ENCODE measurements at places on chromosomes 16 and 17. TPM values are rescaled to one million over a fixed set of nuclear protein-coding genes. Genes with fewer than 3 reads are reported as not detected.

- no peak overlapping the region for H3K4me3 ChIP-seq
- no peak overlapping the region for H3K27ac ChIP-seq
- no peaks in the 10 kb centered on the region for H3K36me3 ChIP-seq
- H3K27me3 ChIP-seq, result no peaks in the 10 kb centered on the region
- no peak for DNase-seq
- no peaks in the 10 kb centered on the region for H3K4me1 ChIP-seq
Observed at GRCh38 chr17:69078864-69079263, 18.1 kb upstream of the ABCA9 start.

The STH gene
- not detected for total RNA-seq

DNA sequence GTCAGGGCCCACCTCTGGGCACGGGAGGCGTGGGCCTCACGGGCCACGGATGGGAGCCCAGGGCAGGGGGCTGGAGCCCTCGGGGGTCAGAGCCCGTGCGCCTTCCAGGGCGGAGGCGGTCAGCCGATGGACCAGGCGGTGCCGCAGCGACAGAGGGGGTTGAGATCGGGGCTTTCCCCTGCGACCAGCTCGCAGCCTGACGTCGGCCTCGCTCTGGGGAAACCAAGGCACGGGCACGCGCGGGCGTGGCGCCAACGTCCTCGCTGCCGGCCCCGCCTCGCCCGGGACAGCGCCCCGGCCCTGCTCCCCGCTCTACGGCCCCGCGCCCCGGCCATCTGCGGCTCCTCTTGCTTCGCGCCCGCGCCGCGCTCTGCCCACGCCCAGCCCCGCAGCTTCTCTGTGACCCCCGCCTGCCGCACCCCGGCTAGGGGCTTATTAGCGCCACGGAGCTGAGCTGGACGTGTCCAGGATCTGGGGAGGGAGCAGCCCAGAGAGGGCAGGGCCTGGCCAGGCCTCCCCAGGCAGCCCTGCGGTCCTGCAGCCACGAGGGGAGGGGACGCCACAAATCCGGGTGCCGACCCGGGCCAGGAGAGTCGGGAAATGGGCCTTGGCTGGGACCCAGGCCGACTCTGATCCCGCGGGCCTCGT lies 13.5 kb downstream of the ACTG1 start:
- no peak for DNase-seq
- H3K4me3 ChIP-seq, result no peak overlapping the region
- H3K27ac ChIP-seq, result no peak overlapping the region
- no peaks in the 10 kb centered on the region for H3K27me3 ChIP-seq
- no peaks in the 10 kb centered on the region for H3K36me3 ChIP-seq

The UBN1 gene
- total RNA-seq, result 56.9 TPM

The ZG16 gene
- not detected for total RNA-seq

- DNase-seq, result no peak
- H3K4me1 ChIP-seq, result peaks cover 20% of the 10 kb centered on the region
- no peaks in the 10 kb centered on the region for H3K36me3 ChIP-seq
Observed at GRCh38 chr17:64540118-64540776, 33.5 kb downstream of the CEP95 start.

The CCL2 gene
- total RNA-seq, result 41.8 TPM

The AIPL1 gene
- total RNA-seq, result not detected

The GAS2L2 gene
- total RNA-seq, result not detected

The CBFA2T3 gene
- 8.7 TPM for total RNA-seq

GRCh38 chr16:72645538-72645937 lies 402.4 kb downstream of the ZFHX3 start:
- no peak overlapping the region for H3K27ac ChIP-seq
- no peaks in the 10 kb centered on the region for H3K4me1 ChIP-seq
- H3K36me3 ChIP-seq, result no peaks in the 10 kb centered on the region
- H3K27me3 ChIP-seq, result no peaks in the 10 kb centered on the region

- peaks cover 14% of the 10 kb centered on the region for H3K4me1 ChIP-seq
- no peak for DNase-seq
- H3K27me3 ChIP-seq, result no peaks in the 10 kb centered on the region
- H3K4me3 ChIP-seq, result peak overlapping the region; percentile 85
Observed at GRCh38 chr16:69329369-69330285, 761 bp downstream of the PDF start.

The CD2BP2 gene
- 32.9 TPM for total RNA-seq

DNA sequence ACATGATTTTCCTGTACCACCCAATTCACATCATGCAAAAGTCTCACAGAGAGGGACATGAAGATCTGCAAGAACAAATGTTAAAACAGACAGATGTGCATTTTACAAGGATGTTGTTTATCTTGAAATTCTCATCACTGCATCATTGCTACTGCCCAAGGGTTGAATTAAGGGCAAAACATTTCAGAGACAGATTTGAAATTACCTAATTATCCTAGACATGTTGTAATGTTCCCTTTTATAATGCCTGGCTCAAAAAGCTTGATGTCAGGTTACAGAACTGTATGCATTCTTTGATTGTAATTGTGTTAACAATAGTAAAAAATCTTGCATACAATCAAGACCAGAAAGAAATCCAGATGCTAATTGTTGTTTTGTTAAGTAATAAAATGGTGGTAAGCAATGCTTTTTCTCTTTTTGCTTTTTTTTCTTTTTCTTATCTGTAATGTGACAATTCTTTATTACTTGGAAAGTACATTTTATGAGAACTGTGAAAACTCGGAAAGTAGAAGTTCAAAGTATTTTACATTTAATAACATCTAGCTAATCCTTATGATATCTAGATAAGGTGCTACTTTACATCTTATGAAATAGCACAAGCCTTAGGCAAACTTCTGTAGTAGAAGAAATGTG lies 3.6 kb upstream of the DUSP14 start:
- no peak overlapping the region for H3K4me3 ChIP-seq
- H3K27ac ChIP-seq, result no peak overlapping the region
- H3K36me3 ChIP-seq, result no peaks in the 10 kb centered on the region
- H3K27me3 ChIP-seq, result no peaks in the 10 kb centered on the region

DNA sequence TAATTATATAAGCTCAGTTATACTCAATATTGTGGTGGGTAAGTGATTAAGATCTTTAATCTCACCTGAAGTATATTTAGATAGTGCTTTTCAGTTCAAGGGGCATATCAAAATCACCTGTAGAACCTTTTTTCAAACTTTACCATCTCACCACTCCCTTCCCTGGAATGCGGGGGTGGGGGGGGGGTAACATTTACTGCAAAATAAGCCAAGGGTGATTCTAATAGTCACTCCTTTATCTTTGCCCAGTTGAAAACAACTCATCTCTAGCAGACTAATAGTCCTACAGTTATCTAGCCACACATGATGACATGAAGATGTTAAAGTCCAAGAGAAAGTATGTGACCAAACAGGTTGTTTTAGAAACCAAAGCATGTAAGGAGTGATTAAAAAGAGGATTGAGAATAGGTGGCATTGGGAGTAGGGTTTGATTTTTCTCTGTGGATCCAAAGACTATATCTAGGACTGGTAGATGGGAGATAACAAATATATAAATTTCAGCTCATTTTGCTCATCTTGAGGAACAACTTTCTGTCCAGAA lies 21.5 kb downstream of the LPCAT2 start:
- DNase-seq, result no peak
- H3K4me1 ChIP-seq, result no peaks in the 10 kb centered on the region
- H3K27me3 ChIP-seq, result no peaks in the 10 kb centered on the region
- H3K27ac ChIP-seq, result no peak overlapping the region
- H3K36me3 ChIP-seq, result no peaks in the 10 kb centered on the region

GRCh38 chr16:20318006-20318405 lies 9.3 kb downstream of the GP2 start:
- H3K36me3 ChIP-seq, result no peaks in the 10 kb centered on the region
- no peak overlapping the region for H3K4me3 ChIP-seq
- H3K27ac ChIP-seq, result no peak overlapping the region

The ABCC11 gene
- 1.5 TPM for total RNA-seq

The SLC38A8 gene
- total RNA-seq, result not detected

DNA sequence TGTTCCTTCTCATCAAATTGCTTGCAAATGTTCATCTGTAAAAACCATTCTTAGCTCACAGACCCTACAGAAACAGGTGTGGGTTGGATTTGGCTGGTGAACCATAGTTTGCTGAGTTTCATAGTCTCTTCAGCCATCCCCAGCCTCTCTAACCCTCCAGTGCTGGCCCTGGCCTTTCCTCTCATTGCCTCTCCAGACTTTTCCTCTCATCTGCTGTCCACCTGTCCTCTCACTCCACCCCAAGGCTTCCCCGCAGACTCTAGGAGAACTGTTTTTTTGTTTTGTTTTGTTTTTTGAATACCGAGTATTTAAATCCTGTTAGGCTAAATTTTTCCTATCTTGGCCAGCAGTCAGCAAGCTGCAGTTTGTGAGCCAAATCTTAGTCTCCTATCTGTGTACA lies 41.1 kb downstream of the MEOX1 start:
- H3K4me1 ChIP-seq, result no peaks in the 10 kb centered on the region
- no peak overlapping the region for H3K27ac ChIP-seq
- no peak for DNase-seq
- no peak overlapping the region for H3K4me3 ChIP-seq

GRCh38 chr16:12110361-12111107 lies 134.0 kb downstream of the SNX29 start:
- H3K27me3 ChIP-seq, result no peaks in the 10 kb centered on the region
- no peak overlapping the region for H3K4me3 ChIP-seq
- H3K4me1 ChIP-seq, result no peaks in the 10 kb centered on the region
- no peak overlapping the region for H3K27ac ChIP-seq

The APOBR gene
- total RNA-seq, result 3.4 TPM

GRCh38 chr17:73787076-73788059 lies 143.1 kb upstream of the SDK2 start:
- peaks cover 6% of the 10 kb centered on the region for H3K27me3 ChIP-seq
- H3K4me3 ChIP-seq, result no peak overlapping the region
- H3K27ac ChIP-seq, result no peak overlapping the region
- DNase-seq, result no peak

GRCh38 chr17:17692353-17693252 lies 11.3 kb downstream of the RAI1 start:
- no peaks in the 10 kb centered on the region for H3K27me3 ChIP-seq
- DNase-seq, result no peak
- H3K4me1 ChIP-seq, result peaks cover 62% of the 10 kb centered on the region
- no peaks in the 10 kb centered on the region for H3K36me3 ChIP-seq
- no peak overlapping the region for H3K4me3 ChIP-seq

DNA sequence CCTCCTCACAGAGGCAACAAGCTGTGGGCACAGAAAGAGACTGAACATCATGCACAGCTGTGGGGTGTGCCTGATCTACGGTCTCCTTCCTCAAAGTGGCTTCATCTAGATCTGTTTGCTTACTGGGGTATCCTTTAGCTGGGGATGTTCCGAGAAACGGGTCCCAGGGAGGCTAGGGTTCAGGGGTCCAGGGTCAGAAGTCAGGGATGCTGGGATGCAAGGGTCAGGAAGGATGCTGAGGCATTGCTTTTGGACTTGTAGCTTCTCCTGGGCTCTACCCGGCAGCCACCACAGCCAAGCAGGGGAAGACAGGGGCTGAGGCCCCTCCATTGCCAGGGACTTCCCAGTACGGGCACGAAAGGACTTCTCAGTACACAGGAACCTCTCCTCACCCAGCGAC lies 6.6 kb downstream of the CD300LG start:
- no peaks in the 10 kb centered on the region for H3K27me3 ChIP-seq
- H3K4me3 ChIP-seq, result no peak overlapping the region

The TSPOAP1 gene
- 26.5 TPM for total RNA-seq

The UTS2R gene
- total RNA-seq, result not detected

DNA sequence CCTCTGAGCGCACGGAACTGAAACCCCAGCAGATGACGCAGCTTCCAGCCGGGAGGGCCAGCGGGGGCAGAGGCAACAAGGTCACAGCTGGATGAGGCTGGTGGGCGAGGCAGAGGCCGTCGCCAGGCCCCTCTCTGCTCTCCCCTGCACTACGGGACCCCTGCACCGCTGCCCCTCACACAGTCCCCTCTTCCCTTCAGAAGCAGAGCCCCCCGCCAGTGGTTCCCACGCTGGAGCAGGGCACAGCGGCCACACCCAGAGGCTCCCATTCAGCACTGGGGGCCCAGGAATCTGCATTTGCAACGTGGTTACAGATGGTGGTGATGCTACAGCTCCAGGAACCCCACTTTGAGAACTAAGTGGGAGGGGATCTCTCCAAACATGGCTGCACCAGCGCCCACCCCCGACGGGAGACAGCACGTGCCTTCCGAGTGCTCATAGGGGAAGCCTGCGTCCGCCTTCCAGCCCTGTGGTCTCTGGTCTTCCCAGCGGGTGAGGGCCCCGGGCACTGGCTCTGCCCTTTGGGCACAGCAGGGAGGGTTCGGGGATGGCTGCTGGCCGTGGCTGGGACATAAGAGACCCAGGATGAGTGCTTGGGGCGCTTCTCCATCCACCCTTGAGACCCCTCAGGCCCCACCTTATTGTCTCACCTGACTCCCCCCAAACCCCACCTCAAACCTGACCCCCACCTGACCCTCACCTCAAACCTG lies 4.7 kb upstream of the RAB40B start:
- peaks cover 3% of the 10 kb centered on the region for H3K4me1 ChIP-seq
- DNase-seq, result no peak
- H3K4me3 ChIP-seq, result no peak overlapping the region
- no peaks in the 10 kb centered on the region for H3K36me3 ChIP-seq
- no peaks in the 10 kb centered on the region for H3K27me3 ChIP-seq

The DOC2B gene
- total RNA-seq, result 3.0 TPM

- H3K27me3 ChIP-seq, result no peaks in the 10 kb centered on the region
- no peaks in the 10 kb centered on the region for H3K36me3 ChIP-seq
- H3K4me3 ChIP-seq, result peak within 1 kb of the TSS; percentile 97
- H3K4me1 ChIP-seq, result peaks cover 6% of the 10 kb centered on the region
- DNase-seq, result peak; percentile 68
Observed at GRCh38 chr17:36591434-36592315, at the start of gene DHRS11. DHRS11 (plus strand) TSS chr17:36591879; CDS start chr17:36592010, 131 bp downstream.

The PER1 gene
- 119 TPM for total RNA-seq

Measured in prostate gland (tissue), 2 donors.